Left lobe of liver (tissue), 2 donors: ENCODE measurements at places on chromosomes 12 and 14. TPM values are rescaled to one million over a fixed set of nuclear protein-coding genes. Genes with fewer than 3 reads are reported as not detected.

GRCh38 chr12:132488127-132489077, 1.5 kb upstream of the FBRSL1 start:
- DNase-seq, result no peak

DNA sequence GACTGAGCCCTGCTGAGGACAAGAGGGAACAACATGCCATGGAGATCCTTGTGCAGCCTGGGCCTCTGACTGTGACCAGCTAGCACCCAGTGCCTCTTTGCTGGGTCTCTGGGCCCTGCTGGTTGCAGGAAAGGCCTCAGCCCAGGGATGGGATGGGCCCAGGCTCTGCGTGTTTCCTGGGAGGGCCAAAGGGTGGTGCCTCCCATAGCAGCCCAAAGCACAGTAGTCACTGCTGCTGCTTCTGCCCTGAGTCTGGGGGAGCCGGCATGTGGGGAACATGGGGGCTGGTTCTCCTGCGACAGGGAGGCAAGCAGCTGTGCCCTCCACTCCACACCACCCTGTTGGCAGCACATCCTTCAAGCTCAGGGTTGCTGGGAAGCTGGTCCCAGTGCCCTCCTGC, 18.5 kb downstream of the ANHX start:
- no peak for DNase-seq

GRCh38 chr12:2668816-2669215, 126.0 kb upstream of the FKBP4 start:
- DNase-seq, result peak; percentile 34

GRCh38 chr12:2683283-2684025, 111.3 kb upstream of the FKBP4 start:
- DNase-seq, result peak; percentile 26

DNA sequence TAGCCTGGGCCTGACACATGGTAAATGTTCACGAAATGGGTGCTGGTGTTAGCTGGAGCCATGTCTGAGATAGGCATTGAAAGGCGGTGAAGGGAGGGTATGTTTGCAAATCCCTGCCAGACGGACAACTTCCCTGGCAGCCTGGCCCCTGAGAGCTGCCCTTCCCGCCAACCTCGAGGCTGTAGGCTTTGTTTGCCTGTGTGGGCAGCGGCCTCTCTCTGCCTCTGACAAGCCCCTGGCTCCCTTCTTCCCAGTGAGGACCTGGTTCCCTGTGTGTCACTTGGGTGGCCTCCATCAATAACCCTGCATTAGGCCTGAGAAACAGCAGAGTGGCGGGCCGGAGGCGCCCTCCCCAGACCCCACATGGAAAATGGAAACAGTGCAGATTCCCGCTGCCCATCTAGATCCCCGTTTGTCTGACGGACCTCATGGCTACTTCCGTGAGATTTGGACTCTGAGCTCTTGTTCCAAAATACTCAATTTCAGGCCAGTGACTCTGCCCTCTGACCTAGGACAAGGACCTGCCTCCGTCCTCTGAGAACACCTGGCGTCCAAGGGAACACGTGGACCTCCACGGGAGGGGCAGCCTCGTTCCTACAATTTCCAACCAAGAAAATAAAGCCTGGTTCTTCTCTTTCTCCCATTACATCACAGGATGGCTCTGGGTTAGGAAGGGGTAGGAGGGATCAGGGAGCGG, 325.5 kb downstream of the DPF3 start:
- peak; percentile 82 for DNase-seq

GALNT9 gene
- not detected for total RNA-seq

DNA sequence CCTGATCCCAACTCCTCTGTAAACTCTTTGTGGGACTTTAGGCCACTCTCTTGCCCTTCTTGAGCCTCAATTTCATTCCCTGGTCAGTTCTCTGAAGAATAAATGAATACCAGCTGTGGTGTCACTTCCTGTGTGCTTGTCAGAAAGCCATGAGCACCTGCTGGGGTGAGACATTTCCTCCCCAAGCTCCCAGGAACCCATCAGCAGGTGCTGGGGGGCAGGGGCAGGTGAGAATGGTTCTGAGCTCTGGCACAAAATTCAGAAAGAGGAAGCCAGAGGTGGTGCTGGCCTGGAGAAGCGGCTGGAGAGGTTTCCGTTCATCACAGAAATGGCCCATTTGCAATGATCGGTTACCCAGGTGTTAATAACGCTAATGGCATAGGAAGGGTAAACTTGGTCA, 14.9 kb downstream of the LHX5 start:
- no peak for DNase-seq

GRCh38 chr12:13000616-13000924, 505 bp upstream of the HEBP1 start:
- DNase-seq, result no peak

GPR65 gene
- total RNA-seq, result 0.78 TPM

HAL gene
- total RNA-seq, result 210 TPM

GRCh38 chr12:117408161-117408791, 46.9 kb upstream of the NOS1 start:
- DNase-seq, result peak; percentile 76

GRCh38 chr12:98058838-98059237, 456.6 kb upstream of the TMPO start:
- no peak for DNase-seq

- DNase-seq, result no peak
Observed at GRCh38 chr12:94839347-94839746, 164.2 kb downstream of the NDUFA12 start.

DNA sequence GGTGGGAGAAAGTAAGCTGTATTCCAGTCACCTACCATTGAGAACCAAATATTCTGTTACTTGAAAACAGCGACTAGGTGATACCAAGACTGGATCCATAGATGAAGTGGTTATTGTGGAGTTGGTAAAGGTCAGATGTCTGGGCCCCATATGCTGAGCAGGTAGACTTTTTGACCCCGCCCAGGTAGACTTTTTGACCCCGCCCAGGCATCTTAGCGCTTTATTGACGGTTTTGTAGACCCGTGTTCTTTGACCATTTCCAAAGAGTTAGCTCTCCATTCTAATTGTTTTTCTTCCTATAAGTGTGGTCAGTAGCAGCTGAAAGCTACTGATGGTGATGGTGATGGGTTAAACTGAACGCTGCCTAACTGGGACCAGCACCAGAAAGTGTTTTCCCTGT, 61.6 kb downstream of the SLC8A3 start:
- no peak for DNase-seq

GRCh38 chr12:115763376-115763775, 514.1 kb downstream of the MED13L start:
- no peak for DNase-seq

PRPH gene
- total RNA-seq, result not detected

DNA sequence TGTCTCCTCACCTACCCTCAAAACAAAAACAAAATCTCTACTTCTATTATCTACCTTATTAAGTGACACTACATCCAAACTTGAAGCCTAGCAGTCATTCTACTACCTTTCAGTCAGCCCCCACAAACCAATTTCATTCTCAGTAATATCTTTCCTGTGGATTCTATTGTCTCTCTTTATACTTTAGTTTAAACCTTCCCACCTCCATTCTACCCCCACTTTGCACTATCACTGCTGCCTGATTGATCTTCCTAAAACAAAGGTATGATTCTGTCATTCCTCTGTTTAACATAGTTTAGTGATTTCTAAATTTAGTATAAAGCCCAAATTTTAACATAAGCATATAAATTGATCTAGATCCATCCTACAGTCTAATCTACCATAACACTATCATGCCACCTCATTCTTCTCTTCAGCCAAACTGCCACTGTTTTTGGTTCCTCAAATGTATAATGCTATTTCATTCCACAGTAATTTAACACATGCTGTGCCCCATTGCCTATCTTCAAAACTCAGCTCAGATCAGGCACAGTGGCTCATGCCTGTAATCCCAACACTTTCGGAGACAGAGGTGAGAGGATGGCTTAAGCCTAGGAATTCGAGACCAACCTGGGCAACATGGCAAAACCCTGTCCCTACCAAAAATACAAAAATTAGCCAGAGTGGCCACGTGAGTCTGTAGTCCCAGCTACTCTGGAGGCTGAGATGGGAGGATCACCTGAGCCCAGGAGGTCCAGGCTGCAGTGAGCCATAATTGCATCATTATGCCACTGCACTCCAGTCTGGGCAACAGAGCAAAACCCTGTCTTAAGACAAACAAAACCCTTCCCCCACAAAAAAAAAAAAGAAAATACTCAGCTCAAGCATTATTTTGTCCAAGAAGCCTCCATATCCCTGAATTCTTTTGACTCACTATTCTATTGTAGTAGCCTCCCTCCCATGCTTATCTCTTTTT, 3.1 kb upstream of the STRN3 start:
- DNase-seq, result no peak

DNA sequence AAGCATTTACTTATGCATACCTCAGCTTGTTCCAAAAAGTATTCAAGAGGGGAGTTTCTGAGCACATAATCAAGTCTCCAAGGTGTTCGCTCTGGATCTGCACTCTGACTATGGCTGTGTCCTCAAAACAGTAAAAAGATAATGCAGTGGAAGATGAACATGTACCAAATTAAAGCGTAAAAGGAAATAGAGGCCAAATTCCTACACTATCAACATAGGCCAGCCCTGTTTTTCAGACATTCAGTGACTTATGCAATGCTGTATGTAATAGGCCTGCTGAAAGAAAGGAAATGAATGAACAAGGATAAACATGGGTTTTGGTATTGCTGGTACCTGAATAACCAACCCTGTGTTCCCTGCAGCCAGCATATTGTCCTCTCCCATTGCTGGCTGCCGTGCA, 115.7 kb downstream of the SAMD4A start:
- DNase-seq, result no peak

CLEC2A gene
- not detected for total RNA-seq

GRCh38 chr14:45201905-45202304, 51.1 kb downstream of the MIS18BP1 start:
- no peak for DNase-seq

AQP6 gene
- 0.28 TPM for total RNA-seq

MYO1H gene
- not detected for total RNA-seq

GRCh38 chr12:27969624-27970400, 2.7 kb downstream of the PTHLH start:
- DNase-seq, result peak; percentile 48

GLIPR1L1 gene
- total RNA-seq, result not detected

LRRC74A gene
- total RNA-seq, result not detected

- DNase-seq, result no peak
Observed at GRCh38 chr12:59615392-59616165, 19.8 kb downstream of the SLC16A7 start.

DNA sequence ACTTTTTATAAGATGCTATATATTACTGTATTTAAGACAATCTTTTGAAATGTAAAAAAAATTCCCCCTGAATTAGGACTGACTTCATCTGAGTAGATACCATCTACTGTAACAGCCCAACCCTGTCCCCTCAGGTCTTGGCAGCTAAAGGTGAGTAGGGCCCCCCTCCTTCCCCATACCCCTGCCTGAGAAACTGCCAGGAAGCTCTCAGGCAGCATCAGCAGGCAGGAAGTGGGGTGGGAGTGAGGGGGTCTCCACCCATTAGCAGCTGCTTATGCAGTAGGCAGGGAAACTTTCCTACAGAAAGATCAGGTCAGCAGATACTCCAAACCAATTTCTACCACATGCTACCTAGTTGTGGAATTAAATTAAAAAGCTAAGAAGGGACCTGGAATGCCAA, 62.5 kb downstream of the PAX9 start:
- DNase-seq, result no peak

DNA sequence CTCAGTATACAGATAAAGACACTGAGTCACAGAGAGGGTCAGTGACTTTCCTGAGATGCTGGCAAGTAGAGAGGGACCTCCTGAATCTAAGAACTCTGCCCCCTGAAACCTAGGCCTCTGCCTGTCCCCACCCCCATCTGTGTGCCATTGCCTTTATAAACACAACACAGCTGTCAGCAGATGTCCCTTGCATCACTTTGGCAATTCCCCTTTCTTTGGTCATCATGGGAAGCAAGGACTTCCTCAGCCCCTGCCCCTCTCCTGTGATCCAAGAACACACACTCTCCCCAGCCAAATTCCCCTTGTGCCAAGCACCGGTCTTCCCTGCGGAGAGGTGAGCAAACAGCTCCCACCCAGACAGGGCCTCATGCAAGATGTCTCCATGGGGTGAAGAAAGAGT, 8.3 kb downstream of the TSPAN11 start:
- DNase-seq, result no peak

PTCSC3 gene
- total RNA-seq, result not detected

DNA sequence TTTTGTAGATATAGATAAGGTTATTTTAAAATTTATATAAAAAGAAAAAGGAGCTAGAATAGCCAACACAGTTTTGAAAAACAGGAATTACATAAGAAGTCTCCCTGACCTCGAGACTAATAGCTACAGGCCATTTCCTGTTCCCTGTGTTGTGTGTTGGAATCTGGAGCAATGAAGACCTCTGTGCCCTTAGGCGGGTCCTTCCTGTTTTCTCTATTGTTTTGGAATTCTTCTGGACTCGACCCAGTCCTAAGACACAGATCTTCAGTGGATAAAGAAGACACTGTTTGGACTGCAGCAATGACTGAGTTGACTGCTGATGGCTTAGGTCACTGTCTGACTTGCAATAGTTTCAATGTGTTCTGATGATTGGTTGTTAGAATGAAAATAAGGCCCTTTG, 26.2 kb downstream of the SNRPF start:
- no peak for DNase-seq

LTB4R2 gene
- 6.9 TPM for total RNA-seq

OR4E2 gene
- total RNA-seq, result not detected

- DNase-seq, result no peak
Observed at GRCh38 chr12:19201661-19202060, 72.1 kb downstream of the PLEKHA5 start.

GRCh38 chr14:68926236-68926635, 52.9 kb downstream of the ACTN1 start:
- DNase-seq, result no peak

- peak; percentile 59 for DNase-seq
Observed at GRCh38 chr14:103846543-103847450, 578 bp downstream of the PPP1R13B start.

DNA sequence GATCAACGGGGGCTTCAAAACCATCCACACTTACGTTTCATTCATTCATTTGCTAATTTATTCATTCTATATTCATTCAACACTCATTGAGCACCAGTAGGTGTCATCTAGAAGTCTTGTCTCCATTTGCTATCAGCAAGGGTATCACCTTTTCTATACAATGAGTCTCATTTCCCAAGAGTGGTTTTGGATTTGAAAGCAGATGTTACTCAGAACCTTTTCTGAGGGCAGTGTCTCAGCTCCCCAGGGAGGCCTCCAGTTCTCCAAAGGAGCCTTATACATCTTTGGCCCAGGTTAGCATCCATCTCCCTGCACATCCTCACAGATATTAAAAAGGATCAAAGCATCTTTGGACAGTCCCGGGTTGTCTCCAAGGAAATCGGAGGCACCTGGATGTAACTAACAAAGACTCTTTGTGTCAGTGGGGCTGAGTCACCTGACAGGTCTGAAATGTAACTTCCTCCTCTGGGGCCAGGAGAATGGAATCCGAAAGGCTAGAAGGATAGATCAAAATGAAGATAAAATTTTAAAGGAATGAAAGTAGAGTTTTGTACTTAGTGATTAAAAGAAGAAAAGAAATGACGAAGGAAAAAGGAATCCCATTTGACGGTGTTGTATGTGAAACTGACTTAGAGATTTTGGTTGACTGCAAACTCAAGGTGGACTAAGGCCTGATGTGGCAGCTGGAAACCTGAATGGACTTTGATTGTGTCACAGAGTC, 103.0 kb downstream of the VCPKMT start:
- DNase-seq, result no peak

GRCh38 chr12:84842406-84843013, 70.1 kb downstream of the SLC6A15 start:
- DNase-seq, result no peak
